ENCODE measurements at places on chromosomes 6 and 20. TPM values are rescaled to one million over a fixed set of nuclear protein-coding genes. Genes with fewer than 3 reads are reported as not detected.

The FRK gene
- 7.5 TPM for total RNA-seq

The C4B gene
- total RNA-seq, result 58.3 TPM

The HLA-DOB gene
- total RNA-seq, result not detected

The PRKN gene
- total RNA-seq, result 20.6 TPM

The KCNK5 gene
- total RNA-seq, result 0.65 TPM

The CD83 gene
- total RNA-seq, result 1.6 TPM

The SOBP gene
- 15.6 TPM for total RNA-seq

The CDH26 gene
- 1.6 TPM for total RNA-seq

The SIRPB1 gene
- 0.35 TPM for total RNA-seq

The DEFB132 gene
- not detected for total RNA-seq

The LY6G5C gene
- total RNA-seq, result 1.3 TPM

The JPH2 gene
- 181 TPM for total RNA-seq

The TAP1 gene
- total RNA-seq, result 14.9 TPM

The ECT2L gene
- 0.70 TPM for total RNA-seq

The GNL1 gene
- total RNA-seq, result 17.6 TPM

GRCh38 chr6:116651916-116652315 is 16.6 kb downstream of the ZUP1 start:
- no peak for DNase-seq

GRCh38 chr20:39829256-39829655 is 859.8 kb downstream of the MAFB start:
- peak; percentile 43 for DNase-seq

- no peak for DNase-seq
Observed at GRCh38 chr6:93677264-93677965, 258.1 kb upstream of the EPHA7 start.

GRCh38 chr6:157625764-157626163 is 197.3 kb upstream of the SNX9 start:
- DNase-seq, result no peak

GRCh38 chr20:23915844-23916243 is 36.3 kb upstream of the CST5 start:
- no peak for DNase-seq

- DNase-seq, result no peak
Observed at GRCh38 chr6:85506441-85507093, 56.7 kb downstream of the NT5E start.

DNA sequence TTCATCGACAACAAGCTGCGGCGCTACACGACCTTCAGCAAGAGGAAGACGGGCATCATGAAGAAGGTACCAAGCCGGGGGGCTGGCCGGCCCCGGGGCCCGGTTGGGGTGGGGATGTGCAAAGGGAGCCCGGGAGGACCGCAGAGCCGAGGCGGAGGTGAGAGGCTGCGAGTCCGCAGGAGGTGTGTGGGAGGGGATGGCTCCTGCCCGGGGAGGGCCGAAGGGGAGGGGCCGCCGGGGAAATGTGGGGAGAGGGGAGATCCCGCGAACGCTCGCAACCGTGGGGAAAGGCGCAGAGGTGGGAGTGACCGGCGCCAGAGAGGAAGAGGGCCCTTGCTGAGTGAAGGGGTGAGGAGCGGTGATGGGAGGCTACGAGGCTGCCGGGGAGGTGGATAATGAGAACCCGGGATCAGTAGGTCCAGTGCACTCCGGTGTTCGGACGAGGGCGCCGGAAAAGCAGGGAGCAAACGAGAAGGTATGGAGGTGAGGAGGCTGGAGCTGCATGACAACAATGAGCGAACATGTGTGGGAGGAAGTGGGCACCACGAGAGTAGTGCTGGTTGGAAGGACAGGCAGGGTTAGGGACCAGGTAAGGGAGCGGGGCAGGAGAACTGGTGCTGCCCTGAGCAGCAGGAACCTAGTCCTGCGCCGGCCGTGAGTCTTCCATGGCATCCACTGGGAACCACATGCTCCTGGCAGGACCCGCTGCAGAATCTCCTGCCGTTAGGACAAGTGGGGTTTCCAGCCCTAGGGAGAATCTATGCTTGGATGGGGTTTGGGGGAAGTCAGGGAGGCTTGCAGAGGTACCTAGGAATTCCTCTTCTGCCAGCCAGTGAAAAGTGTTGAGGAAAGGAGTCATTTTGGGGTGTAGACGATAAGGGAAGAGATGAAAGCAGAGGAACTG is 1.3 kb downstream of the SRF start:
- DNase-seq, result no peak

DNA sequence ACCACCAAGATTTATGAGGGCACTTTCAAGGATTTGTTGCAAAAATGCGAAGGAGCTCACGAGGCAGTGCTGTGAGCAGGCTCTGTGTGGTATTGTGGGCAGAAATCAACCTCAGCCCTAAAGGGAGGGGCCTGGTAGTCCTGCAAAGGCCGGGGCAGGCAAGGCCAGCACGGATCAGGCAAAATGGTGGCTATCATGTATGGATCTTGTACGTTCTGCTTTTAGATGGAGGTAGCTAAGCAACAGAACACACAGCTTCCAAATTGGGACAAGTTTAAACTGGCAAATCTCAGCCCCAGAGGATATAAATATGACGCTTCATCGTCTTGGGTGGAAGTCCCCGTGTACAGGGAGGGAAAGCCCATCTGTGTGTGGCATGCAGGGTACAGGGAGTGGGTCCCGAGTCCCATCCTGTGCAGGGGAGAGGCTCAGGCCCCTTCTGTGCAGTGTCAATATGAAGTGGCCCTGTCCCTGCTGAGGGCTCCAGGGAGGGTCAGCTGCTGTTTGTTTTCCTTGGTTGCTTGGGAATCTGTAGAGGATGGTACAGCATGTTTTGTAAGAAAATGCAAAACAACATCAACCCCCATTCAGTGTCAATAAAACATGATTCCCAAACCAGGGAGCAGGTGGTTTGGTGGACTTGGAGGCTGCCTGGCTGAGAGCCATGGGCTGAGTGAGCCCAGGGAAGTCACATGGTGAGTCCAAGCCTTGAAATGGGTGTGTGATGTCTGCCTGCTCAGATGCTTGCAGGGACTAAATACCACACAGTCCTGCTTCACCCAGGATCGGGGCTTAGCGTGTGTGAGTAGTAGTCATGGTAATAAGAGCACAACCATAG is 113.0 kb downstream of the SYCP2 start:
- peak; percentile 76 for DNase-seq

- DNase-seq, result no peak
Observed at GRCh38 chr6:111759836-111760785, 113.1 kb downstream of the FYN start.

DNA sequence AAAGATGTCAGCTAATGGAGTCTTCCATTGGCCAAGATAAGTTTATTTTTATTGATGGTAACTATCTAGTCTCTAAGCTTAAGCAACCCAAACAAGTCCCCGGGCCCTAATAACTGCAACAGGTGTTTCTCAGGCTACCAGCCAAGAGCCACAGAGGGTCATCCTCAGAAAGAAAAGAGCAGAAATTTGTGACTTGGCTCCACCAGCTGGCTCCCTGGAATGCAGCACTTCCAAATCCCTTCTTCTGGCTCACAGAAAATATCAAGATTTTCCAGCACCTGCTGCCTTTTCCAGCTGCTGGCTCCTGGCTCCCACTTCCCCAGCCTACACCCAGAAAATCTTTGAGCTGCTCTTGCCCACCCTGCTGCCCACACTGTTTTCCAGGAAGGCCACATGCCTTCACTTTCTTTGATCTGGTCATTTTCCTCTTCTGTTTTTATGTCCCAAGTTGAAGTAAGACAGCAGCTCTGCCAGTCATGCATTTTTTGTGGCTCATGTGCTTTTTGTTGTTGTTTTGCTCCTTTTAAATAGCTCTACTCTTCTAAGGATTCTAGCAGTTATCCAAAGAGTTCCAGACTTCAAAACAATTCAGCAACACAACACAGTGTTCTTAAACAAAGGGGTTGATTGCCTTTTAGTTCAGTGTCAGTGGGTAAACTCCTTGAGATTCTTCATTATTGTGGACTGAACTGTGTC is 151.0 kb upstream of the SMLR1 start:
- DNase-seq, result no peak

GRCh38 chr6:1409774-1410465 is 20.5 kb downstream of the FOXF2 start:
- no peak for DNase-seq

- no peak for DNase-seq
Observed at GRCh38 chr20:13809855-13810254, 25.0 kb downstream of the NDUFAF5 start.

GRCh38 chr6:139982195-139982594 is 607.7 kb upstream of the CITED2 start:
- DNase-seq, result no peak

GRCh38 chr6:87827346-87827745 is 125.3 kb upstream of the AKIRIN2 start:
- DNase-seq, result no peak

DNA sequence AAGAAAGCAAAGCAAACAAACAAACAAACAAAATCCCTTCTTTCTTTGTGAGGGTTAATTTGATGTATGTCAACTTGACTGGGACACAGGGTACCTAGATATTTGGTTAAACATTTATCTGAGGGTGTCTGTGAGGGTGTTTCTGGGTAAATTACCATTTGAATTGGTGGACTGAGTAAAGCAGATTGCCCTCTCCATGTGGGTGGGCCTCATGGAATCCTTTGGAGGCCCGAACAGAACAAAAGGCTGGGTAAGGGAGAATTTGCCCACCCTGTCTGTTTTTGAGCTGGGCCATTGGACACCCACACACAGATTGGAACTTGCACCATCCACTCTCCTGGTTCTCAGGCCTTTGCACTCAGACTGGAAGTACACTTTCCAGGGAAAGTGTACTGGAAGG is 628.8 kb upstream of the CITED2 start:
- DNase-seq, result no peak

DNA sequence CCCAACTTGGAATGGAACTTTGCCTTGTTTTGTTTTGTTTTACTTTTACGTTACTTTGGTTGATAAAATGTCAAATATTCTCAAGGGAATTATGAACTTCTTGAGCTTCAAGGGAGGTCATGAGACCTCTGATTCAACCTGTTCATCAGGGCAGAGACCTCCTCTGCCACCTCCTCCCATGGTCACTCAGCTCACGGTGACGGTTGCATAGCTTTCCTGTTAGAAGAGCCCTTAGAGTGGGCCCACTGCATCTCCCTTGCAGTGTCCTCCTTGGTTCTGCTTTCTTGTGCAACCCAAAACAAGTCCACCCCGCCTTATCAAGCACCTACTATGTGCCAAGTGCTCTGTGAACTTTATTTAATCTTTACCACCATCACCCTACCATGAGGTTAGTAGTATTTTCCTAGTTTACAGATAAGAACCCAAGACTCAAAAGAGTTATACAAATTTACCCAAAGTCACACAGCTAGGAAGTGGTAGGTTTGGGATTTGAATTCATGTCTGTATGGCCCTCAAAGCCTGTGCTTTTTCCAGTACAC is 15.5 kb downstream of the TM9SF4 start:
- no peak for DNase-seq

GRCh38 chr20:24653306-24653705 is 183.9 kb downstream of the SYNDIG1 start:
- DNase-seq, result no peak

GRCh38 chr20:32056708-32057483 is 4.9 kb downstream of the HCK start:
- no peak for DNase-seq

- no peak for DNase-seq
Observed at GRCh38 chr6:111922454-111923297, 49.4 kb upstream of the FYN start.

GRCh38 chr6:120938876-120939472 is 395.3 kb downstream of the TBC1D32 start:
- DNase-seq, result no peak

DNA sequence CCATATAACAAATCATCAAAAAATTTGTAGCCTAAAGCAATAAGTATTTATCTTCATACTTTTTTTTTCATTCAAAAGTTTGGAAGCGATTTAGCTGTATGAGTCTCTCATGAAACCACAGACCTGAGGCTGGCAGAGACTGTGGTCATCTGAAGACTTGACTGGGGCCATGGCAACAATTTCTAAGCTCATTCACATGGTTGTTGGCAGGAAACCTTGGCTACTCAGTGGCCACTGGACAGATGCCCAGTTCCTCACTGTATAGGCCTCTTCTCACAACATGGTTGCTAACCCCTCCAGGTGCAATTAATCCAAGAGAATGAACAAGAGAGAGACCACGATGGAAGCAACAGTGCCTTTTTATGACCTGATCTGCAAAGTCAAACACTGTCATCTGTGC is 235.9 kb downstream of the BTBD3 start:
- DNase-seq, result no peak

DNA sequence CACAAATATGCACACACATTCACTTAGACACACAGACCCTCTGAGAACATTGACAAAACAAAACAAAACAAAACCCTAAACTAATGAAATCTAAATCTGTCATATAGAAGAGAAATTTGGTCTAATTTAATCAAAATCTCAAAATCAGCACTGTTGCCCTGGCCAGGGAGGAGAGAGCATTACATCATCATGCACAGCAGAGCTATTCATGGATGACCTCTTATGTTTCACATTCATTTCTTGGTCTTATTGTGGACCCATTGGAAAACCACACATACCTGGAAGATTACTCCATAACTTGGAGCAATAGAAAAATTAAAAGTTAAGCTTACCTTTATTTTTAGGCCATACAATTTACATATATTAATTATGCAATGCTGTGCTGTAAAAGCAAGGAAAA is 1223.6 kb upstream of the GJE1 start:
- DNase-seq, result no peak

DNA sequence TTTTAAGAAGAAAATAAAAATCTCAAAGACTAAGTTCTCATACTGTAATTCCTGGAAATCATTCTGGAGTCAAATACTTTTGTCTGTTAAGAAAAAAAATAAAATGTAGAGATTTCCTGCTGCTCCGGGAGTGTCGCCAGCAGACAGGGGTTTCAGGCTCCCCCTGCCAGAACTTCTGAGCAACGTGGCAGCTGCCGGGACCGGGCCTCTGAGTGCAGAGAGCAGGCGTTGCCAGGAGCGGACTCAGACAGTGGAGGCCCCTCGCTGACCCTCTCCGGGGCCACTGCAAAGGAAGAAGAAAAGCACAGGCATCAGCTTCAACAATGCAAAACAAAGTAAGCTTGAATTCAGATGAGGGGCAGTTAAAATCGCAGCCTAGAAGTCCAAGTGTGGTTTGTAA is 95.5 kb downstream of the THBS2 start:
- peak; percentile 82 for DNase-seq

DNA sequence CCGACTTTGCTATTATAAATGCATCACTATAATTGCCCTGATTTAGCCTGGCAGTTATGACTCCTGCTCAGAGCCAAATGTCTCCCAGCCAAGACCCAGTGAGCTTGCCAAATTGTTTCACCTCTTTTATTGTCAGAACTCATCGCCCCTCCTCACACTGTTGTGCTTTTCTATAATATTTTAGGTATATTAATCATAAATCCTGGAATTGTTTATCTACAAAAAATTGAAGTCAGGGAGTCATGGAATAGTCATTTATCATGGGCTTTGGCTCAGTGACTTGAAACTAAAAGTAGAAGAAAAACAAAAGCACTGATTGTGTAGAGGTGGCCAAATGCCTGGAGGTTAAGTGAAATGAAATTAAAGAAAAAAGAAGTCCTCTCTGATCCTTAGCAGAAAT is 85.6 kb downstream of the PFDN4 start:
- DNase-seq, result no peak
